ENCODE measurements at places on chromosomes 2 and 18.

GRCh38 chr2:220941683-220942082 is 630.4 kb downstream of the EPHA4 start:
- no peak for DNase-seq

- no peak for DNase-seq
These were observed 218.4 kb upstream of the FN1 start for GRCh38 chr2:215654148-215654819.

GRCh38 chr2:174981331-174981730 is 23.9 kb downstream of the CHN1 start:
- DNase-seq = no peak

GRCh38 chr2:204510709-204511420 is 34.4 kb upstream of the PARD3B start:
- DNase-seq = no peak

DNA sequence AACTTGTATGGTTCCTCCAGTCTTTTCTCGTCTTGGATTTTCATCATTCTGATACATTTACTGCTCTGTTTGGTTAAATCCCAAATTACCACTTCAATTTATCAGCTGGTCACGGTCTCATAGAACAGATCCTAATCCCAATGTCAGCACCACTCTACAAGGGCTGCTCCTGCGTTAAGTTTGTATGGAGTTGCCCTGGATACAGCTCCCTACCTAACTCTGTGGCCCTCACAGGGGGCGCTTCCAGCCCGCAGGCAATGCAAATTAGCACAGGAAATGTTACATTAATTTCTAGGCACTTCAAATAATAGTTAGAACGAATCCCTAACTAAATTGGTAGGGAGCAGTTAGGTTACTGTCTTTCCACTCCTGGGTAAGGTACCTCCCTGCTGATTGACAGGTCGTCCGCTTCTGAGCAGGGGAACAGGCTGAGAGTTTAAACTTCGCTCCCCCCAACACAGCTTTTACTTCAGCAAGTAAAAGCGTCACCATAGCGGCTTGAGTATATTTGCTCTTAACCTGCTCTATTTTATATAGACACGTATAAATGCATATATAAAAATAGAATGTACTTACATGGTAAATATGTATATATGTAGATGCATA is 238.5 kb upstream of the FANCL start:
- no peak for DNase-seq

GRCh38 chr2:232581725-232582124 is 31.2 kb downstream of the EIF4E2 start:
- no peak for DNase-seq

GRCh38 chr2:100957996-100958653 is 44.0 kb upstream of the RPL31 start:
- no peak for DNase-seq

DNA sequence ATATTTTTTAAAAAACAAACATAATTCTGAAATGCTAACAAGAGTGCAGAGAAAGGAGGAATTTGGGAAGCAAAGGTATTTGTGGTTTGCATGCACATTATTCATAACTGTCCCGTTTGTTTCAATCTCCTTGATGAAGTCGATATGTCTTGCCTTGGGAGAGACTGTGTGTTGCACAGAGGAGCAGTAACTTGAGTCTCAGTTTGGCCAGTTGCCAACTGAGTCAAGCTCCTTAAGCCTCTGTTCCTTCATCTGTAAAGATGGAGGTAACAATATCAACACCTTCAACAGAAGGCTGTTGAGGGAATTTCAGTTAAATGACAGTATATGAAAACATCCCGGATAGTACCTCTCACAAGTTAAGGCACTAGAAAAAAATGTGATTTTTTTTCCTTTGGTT is 226.2 kb downstream of the ASXL3 start:
- DNase-seq = no peak

- DNase-seq = no peak
These were observed 462.7 kb downstream of the METTL4 start for GRCh38 chr18:2108591-2108990.

- no peak for DNase-seq
These were observed 41.3 kb upstream of the CREG2 start for GRCh38 chr2:101428422-101429176.

DNA sequence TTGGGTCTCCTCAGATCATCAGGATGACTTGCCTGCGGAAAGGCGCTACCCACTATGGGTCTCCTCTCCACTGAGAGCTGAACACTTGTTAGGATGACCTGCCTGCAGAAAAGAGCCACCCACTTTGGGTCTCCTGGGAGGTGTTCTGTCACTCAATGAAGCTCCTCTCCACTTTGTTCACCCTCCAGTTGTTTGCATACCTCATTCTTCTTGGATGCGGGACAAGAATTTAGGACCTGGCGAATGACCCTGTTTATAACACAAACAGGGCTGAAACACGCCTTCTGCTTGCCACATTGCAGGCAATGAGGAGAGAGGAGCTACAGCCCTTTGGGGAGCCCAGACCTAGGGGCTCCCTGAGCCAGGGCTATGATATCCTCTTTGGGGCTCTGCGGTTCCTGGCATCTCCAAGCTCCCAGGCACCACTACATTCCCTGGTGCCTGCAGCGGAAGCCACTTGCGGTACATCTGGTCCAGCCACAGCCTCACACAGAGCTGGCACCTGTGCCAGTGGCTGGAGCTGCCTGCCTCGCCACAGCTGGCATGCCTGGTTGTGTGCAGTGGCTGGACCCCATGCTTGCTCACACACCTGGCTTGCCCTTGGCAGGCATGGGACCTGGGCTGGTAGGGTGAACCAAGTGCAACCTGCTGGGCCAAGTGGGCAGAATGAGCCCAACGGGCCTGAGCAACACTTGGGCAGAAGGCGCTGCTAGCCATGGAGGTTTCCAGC is 20.6 kb downstream of the ANKRD29 start:
- no peak for DNase-seq

DNA sequence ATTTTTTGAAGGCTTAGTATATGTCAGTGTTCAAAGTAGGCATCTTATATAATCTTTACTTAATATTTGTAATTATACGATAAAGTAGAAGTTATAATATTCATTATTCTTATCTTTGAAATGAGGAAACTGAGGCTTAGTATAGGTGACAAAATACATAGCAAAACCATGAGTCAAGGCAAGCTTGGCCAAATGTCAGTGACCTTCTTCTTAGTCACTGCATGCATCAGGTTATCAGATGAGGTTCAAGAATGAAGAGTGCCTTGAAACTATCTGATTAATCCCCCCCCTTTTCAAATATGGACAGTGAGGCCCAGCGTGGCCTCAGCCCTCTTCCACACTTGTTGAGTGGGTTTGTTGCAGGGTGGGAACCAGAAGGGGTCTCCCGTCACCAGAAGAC is 59.3 kb downstream of the PMAIP1 start:
- DNase-seq = no peak

GRCh38 chr2:98509542-98510321 is 65.1 kb downstream of the INPP4A start:
- no peak for DNase-seq

GRCh38 chr2:13005761-13006335 is 289.1 kb downstream of the TRIB2 start:
- no peak for DNase-seq

DNA sequence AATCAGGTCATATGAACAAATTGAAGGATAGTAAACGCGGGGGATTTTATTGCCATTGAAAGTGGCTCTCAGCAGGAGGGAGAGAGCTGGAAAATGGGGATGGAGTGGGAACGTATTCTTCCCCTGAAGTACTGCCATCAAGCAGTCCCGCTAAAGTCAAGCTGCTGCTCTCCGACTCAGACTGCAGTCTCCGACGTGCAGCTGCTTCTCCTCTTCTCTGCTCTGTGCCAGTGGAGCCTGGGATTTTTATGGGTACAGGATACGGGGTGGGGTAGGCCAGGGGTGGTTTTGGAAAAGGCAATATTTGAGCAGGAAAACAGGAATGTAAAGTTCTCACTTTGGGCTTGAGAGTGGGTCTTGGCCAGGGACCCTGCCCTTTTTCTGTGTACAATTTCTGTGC is 33.0 kb downstream of the KCTD18 start:
- DNase-seq = no peak

- no peak for DNase-seq
These were observed 44.4 kb upstream of the CCDC68 start for GRCh38 chr18:55003695-55004094.

DNA sequence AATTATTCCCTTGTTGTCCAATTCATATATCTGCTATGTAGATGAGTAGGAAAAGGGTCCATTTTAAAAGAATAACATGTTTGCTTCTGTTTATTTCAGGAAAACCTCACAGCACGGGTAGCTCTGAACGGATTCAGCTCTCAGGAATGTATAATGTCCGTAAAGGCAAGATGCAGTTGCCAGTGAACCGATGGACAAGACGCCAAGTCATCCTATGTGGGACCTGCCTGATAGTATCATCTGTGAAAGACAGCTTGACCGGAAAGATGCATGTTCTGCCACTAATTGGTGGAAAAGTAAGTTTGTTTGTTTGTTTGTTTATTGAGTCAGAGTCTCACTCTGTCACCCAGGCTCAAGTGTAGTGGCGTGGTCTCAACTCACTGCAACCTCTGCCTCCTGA is 114.6 kb downstream of the PHLPP1 start:
- DNase-seq = no peak

DNA sequence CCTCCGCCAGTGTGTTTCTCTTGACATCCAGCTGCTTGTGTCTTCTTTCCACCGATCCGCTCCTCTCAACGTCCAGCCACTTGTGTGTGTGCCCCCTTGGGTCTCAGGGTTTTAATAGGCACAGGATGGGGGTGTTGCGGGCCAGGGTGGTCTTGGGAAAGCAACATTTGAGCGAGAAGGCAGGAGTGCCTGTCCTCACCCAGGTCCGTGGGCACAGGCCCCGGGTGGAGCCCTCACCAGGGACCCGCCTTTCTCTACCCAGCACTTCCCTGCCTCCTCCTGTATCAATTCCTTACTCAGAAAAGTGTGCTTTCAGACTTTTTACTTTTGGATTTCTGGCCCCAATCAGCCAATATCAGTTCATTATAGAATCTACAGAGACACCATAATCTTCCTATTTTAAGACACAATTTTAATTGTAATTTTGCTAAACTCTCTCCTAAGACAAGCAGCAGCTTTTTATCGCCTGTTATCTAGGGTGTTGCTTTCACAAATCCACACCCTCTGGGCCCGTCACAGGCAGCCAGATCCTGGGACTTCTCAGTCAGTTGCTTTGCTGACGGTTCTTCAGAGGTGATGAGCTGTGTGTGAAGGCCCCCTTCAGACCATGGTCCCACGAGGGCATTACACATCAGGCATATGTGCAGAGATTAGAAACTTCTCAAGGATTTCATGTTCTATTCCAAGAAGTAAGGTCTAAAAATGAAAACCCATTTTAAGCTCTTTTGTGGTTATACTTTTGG is 96.0 kb upstream of the FHL2 start:
- no peak for DNase-seq

DNA sequence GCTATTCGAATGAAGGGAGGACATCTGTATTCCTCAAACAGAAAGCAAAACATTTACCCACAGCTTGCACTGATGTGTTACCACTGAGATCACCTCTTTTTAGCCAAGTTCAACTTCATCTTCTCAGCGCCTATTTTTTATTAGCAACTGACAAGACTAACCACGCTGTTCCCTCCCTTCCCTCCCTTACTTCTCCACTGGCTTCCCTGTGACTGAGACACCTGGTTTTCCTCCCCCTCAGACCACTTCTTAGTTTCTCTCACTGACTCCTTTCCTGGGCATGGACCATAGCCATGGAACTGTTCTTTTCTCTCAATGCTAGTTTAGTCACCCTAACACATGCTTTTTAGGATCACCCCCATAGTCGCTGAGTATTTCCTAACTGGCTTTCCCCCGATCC is 3.3 kb downstream of the L3MBTL4 start:
- DNase-seq = no peak

GRCh38 chr2:63440612-63441011 is 147.7 kb downstream of the WDPCP start:
- DNase-seq = no peak

- no peak for DNase-seq
These were observed 76.4 kb upstream of the MGAT5 start for GRCh38 chr2:134177351-134177931.

DNA sequence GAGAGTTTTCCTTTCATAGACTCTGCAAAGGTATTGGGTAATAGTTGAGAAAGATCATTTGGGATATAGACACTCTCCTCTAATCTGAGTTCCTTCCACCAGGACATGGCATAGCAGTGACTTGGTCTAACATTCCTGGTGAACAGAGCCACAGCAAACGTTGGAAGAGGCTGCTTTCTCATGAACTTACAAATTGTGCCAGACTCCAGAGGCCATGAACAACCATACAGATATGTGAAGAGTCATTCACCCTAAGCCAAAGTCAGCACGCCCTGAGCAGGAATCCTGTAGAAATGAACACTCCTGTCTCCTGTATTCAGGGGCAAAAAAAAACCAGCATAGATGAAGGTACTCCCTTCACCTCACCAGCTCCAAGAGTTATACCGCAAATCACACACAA is 152.8 kb downstream of the TMEM18 start:
- no peak for DNase-seq

GRCh38 chr2:15092691-15093090 is 460.2 kb downstream of the LRATD1 start:
- DNase-seq = no peak

- no peak for DNase-seq
These were observed 226.5 kb downstream of the SEPTIN10 start for GRCh38 chr2:109387221-109387735.

GRCh38 chr2:219405958-219406860 is 12.0 kb upstream of the DES start:
- no peak for DNase-seq

DNA sequence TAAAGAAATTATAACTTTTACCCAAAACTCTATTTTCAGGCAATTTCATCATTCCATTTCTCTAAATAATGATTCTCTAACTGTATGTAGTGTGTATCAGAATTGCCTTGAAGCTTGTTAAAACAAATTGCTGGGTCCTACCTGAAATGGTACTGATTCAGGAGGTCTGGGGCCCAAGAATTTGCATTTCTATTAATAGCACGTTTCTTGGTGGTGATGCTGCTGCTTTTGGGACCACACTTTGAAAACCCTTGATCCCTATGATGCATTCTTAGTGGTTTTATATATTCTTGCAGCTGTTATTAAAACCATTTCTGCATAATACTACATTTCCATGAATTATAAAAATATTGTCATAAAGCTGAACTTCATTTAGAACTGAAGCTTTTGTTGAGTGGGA is 140.7 kb downstream of the NCK2 start:
- no peak for DNase-seq

GRCh38 chr2:172247203-172247602 is 144.5 kb upstream of the DLX2 start:
- DNase-seq = no peak

Measured in HuH-7 (cell line).